ENCODE measurements at places on chromosomes 1 and 21.

DNA sequence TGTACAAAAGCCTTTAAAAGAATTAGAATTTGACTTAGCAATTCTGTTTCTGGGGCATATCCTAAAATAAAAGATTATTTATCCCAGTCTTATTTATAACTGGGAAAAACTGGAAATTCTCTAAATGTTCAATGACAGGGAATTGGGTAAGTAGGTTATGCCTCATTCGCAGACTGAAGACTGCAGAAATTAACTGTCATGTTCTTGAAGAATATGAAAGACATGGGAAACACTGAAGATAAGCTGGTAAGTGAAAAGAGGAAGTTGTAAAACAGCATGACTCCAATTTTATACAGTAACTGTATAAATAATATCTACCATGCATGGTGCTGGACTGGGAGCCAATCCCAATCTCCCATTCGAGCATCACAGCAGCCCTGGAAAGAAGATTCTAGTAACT is 50.6 kb upstream of the SLC2A1 start:
- no peak for DNase-seq

DNA sequence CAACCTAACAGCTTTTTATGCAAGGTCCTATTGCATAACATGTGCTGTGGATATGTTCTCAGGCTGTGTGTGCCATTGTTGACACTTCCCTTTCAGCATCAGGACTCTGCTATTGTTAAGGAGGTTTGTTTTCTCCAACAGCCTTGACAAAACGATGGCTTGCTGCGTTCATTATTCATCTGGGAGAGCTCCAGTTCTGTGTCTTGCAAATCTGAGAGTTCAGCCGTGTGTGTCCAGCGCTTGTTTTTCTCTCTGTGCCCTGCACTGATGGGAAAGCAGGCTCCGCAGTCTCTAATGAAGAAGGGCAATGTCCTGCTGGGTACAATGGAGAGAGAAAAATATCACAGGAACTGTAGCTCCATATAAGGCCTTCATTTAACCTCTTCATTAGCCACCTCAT is 63.7 kb downstream of the CLDN17 start:
- DNase-seq = no peak

- DNase-seq = no peak
Observed at GRCh38 chr1:67211589-67212563, 45.6 kb downstream of the IL23R start.

GRCh38 chr1:90319918-90320317 is 325.0 kb downstream of the ZNF326 start:
- no peak for DNase-seq

DNA sequence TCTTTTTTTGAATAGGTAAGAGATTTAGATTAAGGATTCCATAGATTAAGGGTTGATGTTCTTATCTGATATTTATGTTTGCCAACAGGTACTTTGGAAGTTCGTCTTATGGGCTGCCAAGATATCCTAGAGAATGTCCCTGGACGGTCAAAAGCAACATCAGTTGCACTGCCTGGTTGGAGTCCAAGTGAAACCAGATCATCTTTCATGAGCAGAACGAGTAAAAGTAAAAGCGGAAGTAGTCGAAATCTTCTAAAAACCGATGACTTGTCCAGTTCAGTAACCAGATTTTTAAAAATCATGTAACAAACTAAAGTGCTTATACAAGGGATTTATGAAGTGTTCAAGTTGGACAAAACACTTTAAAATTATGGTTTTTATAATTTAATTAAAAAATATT is 100.5 kb downstream of the PKN2 start:
- DNase-seq = no peak

- DNase-seq = no peak
Observed at GRCh38 chr1:172883387-172883791, 167.4 kb downstream of the TNFSF18 start.

DNA sequence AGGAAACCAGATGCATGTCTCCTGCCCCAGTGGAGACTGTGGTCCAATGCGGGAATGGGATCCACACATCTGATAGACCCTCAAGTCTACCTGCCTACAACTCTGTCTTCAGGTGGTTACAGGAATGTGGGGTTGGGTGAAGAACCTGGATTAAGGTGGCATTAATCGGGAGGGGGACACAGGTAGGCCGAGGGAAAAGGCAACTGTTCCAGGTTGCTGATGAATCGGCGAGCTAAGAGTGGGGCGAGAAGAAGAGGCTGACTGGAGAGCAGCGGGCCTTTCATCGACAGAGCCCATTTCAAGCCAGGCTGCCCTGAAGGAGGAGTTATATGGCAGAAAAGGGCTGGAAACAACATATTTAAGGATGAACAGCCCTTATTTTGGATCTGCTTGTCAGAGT is 836 bp downstream of the CD2 start:
- no peak for DNase-seq

DNA sequence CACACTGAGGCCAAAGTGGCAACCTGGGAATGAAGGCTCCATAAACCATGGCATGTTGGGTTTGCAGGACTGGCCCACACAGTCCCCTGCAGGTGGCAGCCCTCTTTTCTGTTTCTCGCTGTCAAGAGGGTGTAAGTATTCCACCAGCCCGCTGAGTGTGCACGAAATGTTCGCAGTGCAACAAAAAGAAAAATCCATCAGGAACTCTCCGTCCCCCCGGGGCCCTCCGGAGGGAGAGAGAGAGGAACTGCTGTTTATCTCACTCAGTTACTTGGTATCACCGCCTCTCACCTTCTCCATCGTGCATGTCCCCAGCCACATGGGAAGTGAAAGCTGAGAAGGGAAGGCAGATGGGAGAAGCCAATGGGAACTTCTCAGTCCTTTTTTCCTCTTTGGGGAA is 38.3 kb downstream of the NCF2 start:
- no peak for DNase-seq

DNA sequence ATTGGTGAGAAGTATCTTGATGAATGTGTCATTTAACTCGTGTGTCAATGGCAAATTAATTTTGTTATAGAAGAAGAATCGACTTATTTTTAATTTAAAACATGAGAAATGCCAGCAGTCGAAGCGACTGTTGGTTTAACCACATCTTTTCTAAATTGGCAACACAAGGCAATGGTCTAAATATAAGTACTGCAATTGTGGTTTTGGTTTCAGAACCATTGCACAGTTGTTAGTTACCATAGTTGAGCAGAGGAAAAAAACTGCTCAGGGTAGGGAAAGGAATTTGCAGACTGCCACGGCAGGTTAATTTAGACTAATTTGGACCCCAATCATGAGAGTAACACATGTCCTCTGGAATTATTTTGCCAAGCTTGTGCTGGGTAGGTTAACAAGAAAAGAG is 185.6 kb upstream of the RUNX1 start:
- no peak for DNase-seq

DNA sequence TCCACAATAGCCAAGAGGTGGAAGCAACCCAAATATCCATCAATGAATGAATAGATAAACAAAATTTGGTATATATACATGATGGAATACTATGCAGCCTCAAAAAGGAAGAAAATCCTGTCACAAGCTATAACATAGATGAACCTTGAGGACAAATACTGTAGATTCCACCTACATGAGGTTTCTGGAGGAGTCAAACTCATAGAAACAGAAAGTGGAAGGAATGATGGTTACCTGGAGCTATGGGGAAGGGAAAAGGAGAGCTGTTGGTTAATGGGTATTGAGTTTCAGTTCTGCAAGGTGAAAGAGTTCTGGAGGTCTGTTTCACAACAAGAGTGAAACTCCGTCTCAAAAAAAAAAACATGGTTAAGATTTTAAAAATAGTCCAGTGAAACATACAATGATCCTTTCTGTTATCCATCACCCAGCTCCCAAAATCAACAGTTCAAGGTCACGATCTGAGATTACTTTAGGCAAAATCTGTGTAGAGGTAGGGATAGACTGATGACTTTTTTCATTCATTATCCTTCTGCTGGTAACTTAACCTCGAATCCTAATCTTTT is 80.8 kb upstream of the HNRNPU start:
- DNase-seq = no peak

DNA sequence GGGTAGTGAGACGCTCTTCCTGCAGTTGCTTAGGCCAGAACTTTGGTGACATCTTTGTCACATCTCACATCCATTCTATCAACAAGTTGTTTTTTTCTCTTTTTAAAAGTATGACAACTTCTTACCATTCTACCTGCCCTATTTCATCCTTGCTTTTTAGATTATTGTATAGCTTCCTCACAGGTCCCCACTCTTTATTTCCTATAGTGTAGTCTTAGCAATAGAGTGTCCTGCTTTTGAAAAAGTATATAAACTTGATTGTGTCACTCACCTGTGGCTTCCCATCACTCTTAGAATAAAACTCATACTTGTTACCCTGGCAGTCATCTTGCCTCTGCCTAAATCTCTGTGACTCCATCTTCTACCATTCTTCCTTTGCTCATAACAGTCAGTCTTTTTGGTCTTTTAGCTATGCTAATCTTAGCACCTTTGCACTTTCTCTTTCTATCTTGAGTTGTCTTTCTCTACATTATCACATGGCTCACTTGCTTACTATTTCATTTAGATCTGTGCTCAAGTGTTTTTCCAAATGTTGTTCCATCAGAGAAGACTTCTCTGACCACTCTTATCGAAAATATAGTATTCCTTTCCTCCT is 9.5 kb downstream of the CDC73 start:
- DNase-seq = no peak

DNA sequence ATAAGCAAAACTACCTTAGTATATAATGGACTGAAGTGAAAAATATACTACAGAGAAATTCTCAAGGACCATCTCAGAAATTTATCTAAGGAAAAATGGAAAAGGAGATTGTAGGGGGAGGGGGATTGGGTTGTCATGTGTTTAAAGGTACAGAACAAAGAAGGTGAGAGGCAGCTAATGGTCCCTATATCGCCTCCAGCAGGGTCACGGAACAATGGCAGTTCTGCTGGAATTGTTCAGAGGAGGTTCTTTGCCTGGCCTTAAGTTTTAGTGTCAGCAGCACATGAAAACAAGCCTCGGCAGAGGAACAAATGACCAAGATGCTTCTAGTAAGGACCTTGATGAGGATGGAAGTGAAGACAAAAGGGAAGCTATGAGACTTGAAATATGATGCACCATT is 42.0 kb upstream of the RGS2 start:
- DNase-seq = no peak

- no peak for DNase-seq
Observed at GRCh38 chr1:39976732-39977131, 21.8 kb downstream of the MFSD2A start.

- no peak for DNase-seq
Observed at GRCh38 chr1:154142358-154142757, 12.5 kb downstream of the NUP210L start.

- DNase-seq = no peak
Observed at GRCh38 chr1:59017501-59018231, 233.8 kb upstream of the JUN start.

DNA sequence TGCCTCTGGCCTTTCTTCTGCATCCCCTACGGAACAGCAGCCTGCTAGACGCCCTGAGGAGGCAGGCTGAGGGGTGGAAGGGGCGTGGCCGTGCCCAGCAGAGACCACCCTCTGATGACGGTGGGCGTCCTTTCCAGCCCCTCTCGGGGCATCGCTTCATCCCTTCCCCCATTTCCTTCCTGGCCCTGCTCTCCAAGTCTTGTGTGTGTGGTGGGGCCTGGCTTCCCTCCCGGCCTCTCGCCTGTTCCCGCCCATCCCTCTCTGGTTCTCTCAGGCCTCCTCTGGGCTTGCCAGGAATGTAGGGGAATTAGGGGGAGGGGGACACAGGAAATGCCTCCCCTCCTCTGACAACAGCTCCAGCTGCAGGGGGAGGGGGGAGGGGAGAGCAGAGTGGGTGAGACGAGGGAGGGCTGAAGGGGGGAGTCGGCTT is 51.1 kb downstream of the SKI start:
- no peak for DNase-seq

GRCh38 chr1:65948609-65949229 is 156.0 kb downstream of the PDE4B start:
- no peak for DNase-seq

- no peak for DNase-seq
Observed at GRCh38 chr1:69648486-69648885, 80.8 kb downstream of the LRRC7 start.

DNA sequence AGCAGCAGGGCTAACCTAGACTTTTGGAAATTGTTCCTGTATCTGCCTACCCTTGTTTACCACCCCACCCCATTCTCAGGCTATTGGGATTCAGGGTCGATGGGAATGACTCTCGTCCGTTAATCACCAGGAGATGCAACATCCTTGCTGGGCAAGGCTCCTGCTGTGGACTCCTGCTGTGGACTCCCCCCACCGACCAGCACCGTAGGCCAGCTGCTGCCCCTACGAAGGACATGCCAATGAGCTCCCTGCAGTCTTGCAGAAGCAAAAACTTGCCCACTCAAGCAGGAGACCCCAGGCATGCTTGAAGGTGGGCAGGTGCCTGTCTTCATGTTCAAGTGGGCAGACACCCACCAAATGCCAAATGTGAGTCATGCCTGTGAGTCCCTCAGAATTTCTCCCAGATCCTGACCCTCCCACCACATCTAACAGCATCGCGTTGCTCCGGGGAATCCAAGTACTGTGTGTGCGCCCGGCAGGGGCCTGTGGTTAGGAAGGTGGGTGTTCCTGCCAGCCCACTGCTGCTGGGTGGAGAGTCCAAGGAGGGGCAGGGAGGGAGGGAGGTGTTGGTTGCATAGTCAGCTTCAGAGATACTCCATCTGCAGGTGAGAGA is 41.7 kb upstream of the SOX13 start:
- no peak for DNase-seq

GRCh38 chr1:22551591-22551990 is 11.7 kb upstream of the EPHA8 start:
- no peak for DNase-seq

DNA sequence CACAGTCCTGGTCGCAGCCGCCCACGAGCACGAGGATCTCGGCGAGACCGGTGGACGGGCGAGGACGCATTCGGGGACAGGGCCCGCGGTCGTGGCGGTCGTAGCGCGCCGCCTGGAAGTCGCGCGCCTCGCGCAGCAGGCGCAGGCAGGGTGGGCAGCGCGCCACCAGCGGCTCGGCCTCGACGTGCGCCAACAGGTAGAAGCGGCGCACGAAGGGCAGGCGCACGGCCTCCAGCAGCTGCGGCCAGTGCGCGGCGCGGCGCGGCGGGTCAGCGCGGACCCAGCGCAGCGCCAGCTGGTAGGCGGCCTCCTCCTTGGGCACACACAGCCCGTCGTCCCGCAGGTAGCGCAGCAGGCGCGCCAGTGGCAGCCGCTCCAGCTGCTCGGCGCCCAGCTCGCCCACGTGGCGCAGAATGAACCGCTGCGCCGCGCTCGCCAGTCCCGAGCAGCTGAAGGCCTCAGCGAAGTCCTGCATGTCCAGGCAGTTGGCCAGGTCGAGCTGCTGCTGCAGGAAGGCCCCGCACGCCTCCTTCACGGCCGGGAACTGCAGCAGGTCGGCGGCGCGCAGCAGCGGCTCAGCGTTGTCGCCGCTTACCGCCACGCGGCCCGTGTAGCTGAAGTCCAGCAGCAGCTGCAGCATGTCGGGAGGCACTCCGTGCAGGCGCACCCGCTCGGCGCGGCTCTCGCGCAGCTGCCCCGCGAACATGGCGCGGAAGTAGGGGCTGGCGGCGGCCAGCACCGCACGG is 573 bp downstream of the KLHL21 start:
- DNase-seq = no peak

GRCh38 chr1:28812669-28813468 is 899 bp downstream of the OPRD1 start:
- DNase-seq = no peak

- DNase-seq = no peak
Observed at GRCh38 chr1:116769561-116769977, 15.3 kb downstream of the CD2 start.
